ENCODE measurements at places on chromosomes 12 and 14.

DNA sequence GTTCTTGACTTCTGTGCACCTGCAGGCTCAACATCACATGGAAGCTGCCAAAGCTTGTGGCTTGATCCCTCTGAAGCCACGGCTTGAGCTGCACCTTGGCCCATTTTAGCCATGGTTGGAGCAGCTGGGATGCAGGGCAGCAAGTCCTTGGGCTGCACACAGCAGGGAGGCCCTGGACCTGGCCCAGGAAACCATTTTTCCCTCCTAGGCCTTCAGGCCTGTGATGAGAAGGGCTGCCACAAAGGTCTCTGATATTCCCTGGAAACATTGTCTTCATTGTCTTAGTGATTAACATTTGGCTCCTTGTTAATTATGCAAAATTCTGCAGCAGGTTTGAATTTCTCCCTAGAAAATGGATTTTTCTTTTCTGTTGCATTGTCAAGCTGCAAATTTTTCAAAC is 394.1 kb upstream of the FAR2 start:
- DNase-seq = no peak

DNA sequence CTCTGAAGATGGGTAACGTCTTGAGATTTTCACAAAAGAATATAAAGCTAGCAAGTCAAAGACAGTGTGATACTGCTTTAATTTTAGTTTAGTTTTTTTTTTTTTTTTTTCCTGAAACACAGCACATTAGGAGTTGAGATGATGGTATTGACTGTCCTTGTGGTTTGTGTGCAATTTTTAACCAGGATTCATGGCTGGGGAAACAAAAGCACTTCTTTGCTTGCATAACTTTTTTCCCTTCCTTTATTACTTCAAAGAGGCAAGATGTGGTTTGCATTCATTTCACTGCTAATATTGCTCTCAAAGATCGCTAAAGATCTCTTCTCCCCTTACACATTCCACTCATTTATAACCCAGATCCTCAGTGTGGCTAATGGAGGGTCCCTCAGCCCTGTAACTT is 157.1 kb upstream of the PZP start:
- no peak for DNase-seq

GRCh38 chr14:103716899-103717411 is 1.3 kb downstream of the ZFYVE21 start:
- no peak for DNase-seq

- DNase-seq = no peak
These were observed 33.2 kb upstream of the KCNH3 start for GRCh38 chr12:49505672-49506071.

GRCh38 chr14:58464652-58465051 is 37.1 kb downstream of the KIAA0586 start:
- no peak for DNase-seq

GRCh38 chr12:121568971-121569751 is 11.7 kb downstream of the KDM2B start:
- no peak for DNase-seq

- DNase-seq = no peak
These were observed 70.5 kb downstream of the ITPK1 start for GRCh38 chr14:93045211-93045674.

DNA sequence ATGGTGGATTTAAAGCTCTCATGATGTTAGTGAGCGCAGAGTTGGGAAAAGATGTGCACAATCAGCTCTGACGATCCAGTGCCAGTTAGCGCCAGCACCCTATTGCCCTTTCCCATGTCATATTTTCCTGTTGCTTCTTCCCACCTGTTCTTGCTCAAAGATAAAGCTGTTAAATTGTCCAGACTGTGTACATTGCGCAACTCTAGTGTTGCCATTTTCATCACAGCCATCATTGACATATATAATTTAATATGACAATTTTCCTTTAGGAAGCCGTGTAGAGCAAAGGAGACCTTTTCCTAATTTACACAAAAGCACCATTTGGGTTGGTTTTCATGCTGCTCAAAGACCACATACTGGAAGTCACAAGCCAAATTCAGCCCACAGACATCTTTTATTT is 5.7 kb upstream of the C12orf42 start:
- DNase-seq = no peak
